Activated CD4-positive, CD25-positive, alpha-beta regulatory T cell treated with anti-CD3 and anti-CD28 coated beads, Interleukin-2, amount 50 U/mL, for 24 hours (primary cell): ENCODE measurements at places on chromosomes 16 and 17.

- no peak for ATAC-seq
These were observed 91.9 kb downstream of the USP32 start for GRCh38 chr17:60300011-60300410.

DNA sequence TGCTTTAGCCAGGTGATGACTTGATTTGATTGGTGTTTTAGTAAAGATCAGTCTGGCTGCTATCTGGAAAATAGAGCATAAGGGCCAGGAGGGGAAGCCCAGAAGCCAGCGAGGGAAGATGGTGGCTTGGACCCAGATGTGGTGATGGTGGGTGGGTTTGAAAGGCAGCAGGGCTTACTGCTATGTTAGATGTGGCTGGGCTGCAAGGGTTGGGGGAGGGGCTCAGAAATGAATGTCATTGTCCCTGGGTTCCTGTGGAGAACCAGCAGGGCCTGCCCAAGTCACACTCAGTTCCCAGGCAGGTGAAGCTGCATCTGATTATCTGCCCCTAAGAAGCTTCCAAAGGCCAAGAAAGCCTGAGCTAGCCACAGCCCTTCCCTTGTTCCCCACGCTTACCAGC, 71.7 kb upstream of the BRD7 start:
- no peak for ATAC-seq

GRCh38 chr16:5557966-5558365, 460.4 kb upstream of the EEF2KMT start:
- no peak for ATAC-seq

- no peak for ATAC-seq
These were observed 15.6 kb downstream of the DCAKD start for GRCh38 chr17:45035848-45036247.

DNA sequence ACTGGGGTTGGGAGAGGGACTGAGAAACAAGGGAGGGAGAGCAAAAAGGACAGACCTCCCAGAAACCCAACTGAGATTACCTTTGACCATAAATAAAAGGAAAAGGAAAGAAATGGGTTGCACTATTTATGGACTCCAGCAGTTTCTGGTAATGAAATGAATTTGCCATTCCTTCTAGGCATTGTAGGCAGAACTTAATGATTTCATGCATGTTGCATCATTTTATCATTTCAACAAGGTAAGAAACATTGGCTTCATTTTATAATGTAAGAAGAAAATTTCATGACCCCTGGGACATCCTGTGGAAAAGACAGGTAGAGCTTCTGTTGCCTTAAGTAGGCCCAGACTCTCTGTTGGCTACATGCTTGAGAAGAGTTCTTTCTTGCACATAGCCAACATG, 8.2 kb upstream of the CDYL2 start:
- no peak for ATAC-seq

DNA sequence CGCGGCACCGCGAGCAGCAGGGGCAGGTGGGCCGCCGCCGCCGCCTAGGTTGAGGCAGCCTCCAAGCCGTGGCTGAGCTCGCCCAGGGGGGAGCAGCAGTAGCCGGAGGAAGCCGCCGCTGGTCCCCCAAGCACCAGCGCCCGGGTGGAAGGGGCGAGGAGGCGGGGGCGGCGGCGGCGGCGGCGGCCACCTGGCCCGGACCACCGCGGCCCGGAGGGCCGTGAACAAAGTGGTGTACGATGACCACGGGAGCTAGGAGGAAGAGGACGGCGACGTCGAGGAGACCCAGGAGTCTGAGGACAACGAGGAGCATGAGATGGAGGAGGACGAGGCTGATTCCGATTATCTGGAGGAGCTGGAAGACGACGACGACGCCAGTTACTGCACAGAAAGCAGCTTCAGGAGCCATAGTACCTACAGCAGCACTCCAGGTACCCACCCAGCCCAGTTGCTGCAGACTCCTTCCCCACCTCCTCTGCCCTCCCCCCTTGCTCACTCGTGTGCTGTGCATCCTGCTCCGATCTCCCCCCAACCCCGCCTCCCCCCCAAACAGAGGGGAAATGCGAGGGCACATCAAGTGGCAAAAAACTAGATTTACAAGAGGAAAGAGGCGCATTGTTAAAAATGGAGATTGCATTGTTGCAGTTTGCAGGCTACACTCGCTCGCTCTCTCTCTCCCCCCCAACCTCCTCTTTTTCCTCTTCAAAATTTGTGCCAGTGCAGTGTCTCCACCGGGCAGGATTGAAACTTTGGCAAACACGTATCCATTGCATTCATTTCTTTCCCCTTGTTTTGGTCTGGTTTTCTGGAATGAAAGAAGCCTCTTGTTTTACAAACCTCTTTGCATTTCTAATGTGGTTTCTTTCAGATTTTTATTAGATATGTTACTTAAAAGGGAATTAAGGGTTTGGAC, 41.8 kb upstream of the AMZ2 start:
- peak; percentile 37 for ATAC-seq

GRCh38 chr16:27918755-27919154, 144.8 kb downstream of the GSG1L start:
- no peak for ATAC-seq
